ENCODE measurements at places on chromosomes 4 and X.

GRCh38 chr4:86043755-86044592, 315.9 kb downstream of the MAPK10 start:
- DNase-seq = no peak
- no peaks in the 10 kb centered on the region for H3K27me3 ChIP-seq
- no peak overlapping the region for H3K27ac ChIP-seq
- no peak overlapping the region for H3K4me3 ChIP-seq

DNA sequence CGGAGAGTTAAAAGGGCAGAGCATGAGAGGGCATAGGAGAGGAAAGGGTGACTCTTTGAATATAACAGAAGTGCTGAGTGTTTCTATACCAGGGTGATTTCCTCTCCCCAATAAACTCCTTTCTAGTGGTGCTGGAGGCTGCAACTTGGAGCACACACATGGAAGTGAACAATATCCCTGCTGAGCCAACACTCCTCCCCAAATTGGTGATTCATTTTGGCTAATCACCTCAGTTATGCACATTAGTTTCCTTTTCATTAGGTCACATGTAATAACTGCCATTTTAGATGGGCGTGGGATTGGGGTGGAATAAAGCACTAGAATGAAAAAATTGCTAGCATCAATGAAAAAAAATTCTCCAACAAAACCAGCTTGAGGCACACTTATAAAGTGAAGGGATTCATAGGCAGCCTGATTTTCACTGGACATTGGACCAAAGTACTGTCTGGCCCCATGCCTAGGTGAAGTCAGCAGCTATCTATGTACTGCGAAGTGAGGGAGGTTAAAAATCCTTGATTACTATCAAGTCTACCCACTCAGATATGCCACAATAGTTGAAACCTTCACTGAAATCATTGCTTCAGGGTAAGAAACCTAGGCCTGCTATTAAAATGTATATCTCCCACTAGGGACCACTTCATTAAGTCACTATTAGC, 174.0 kb downstream of the GLUD2 start:
- no peak overlapping the region for H3K27ac ChIP-seq
- H3K36me3 ChIP-seq = no peaks in the 10 kb centered on the region
- H3K4me3 ChIP-seq = no peak overlapping the region

GRCh38 chr4:8726344-8726851, 133.8 kb downstream of the CPZ start:
- H3K27ac ChIP-seq = no peak overlapping the region
- H3K4me1 ChIP-seq = no peaks in the 10 kb centered on the region
- H3K4me3 ChIP-seq = no peak overlapping the region

DNA sequence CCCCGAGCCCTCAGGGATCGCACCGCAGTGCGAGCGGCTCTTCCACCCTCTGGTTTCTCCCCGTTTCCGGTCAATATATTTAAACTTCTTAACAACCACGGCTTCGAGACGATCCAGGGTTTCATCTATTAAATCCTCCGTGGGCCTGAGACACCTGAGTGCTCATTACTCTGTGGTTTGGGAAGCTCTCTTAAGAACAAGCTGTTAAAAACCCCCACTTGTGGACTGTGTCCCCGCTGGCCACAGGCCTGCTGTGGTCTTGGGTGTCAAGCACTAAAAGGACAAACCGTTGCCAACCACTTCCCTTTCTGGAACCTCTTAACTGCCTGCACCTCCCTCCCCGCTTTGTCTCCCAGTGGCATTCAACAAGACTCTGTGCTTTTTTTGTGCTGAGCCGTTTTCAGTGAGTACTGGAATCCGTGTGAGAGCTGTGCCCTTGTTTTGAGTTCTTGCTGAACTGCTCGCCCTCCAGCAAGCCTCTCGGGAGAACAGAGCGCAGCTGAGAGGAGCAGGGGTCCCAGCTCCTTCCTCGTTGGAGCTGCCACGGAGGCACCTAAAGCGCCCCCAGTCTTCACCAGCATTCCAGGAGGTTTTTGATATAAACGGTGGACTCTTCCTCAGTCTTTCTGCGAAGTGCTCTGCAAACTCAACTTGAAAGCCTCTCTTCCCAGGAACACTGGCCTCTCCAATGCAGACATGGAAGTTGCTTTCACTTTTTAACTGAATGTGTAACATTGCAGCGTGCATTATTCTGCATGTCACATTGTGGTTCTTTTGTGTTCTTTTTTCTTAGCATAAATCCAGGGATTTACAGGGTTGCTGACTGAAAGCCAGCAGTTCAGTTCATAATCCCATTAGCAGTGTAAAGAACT, 691 bp upstream of the IGFBP7 start:
- DNase-seq = peak; percentile 63
- H3K4me1 ChIP-seq = peaks cover 29% of the 10 kb centered on the region
- H3K4me3 ChIP-seq = peak overlapping the region; percentile 57

- H3K36me3 ChIP-seq = no peaks in the 10 kb centered on the region
- no peaks in the 10 kb centered on the region for H3K27me3 ChIP-seq
- H3K4me1 ChIP-seq = peaks cover under 1% of the 10 kb centered on the region
- H3K4me3 ChIP-seq = no peak overlapping the region
- DNase-seq = no peak
Measured at GRCh38 chr4:98935633-98936032, 6.7 kb upstream of the EIF4E start.

DNA sequence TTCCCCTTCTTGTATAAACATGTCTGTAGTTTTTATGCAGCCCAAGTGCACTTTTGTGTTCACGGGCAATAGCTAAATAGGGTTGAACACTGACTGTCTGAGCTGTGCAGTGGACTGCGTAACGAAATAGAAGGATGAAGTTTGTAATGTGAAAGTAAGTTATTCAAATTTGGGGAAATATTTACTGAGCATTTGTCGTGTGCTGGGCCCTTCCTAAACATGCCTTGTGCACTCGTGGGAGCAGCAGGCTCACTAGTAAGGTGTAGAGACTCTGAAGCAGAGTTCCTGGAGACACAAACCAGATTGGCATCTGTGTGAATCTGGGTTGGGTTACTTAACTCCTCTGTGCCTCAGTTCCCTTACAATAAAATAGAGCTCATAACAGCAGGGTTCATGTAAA, 51.7 kb upstream of the C1QTNF7 start:
- no peaks in the 10 kb centered on the region for H3K36me3 ChIP-seq
- peaks cover 27% of the 10 kb centered on the region for H3K4me1 ChIP-seq
- DNase-seq = no peak
- peak overlapping the region; percentile 68 for H3K27ac ChIP-seq
- H3K27me3 ChIP-seq = no peaks in the 10 kb centered on the region
- H3K4me3 ChIP-seq = no peak overlapping the region

GRCh38 chr4:151099976-151100417, 569 bp downstream of the RPS3A start:
- H3K36me3 ChIP-seq = no peaks in the 10 kb centered on the region
- H3K4me1 ChIP-seq = peaks cover 16% of the 10 kb centered on the region
- H3K27me3 ChIP-seq = no peaks in the 10 kb centered on the region
- H3K4me3 ChIP-seq = peak overlapping the region; percentile 79

- DNase-seq = no peak
- no peaks in the 10 kb centered on the region for H3K36me3 ChIP-seq
- H3K27ac ChIP-seq = no peak overlapping the region
- H3K27me3 ChIP-seq = peaks cover 13% of the 10 kb centered on the region
- H3K4me1 ChIP-seq = peaks cover 13% of the 10 kb centered on the region
- no peak overlapping the region for H3K4me3 ChIP-seq
Measured at GRCh38 chr4:14862891-14863290, 139.4 kb upstream of the CPEB2 start.

DNA sequence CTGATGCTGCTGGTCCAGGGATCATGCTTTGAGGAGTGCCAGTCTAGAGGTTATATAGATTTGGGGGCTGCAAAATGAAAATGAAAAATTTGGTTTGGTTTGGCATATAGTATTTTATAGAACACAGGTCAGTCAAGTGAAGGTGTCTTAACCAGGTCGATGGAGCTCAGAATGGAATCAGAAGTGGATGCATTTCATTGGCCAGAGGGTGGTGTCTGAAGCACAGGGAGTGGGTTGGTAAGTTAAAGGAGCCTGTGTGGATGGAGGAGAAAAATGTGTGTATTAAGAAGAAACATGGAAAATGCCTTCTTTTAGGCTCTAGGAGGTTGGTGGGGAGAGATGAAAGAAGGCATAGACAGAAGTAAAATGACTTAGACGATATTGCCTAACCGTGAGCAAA, 8.6 kb downstream of the GALNT7 start:
- no peaks in the 10 kb centered on the region for H3K36me3 ChIP-seq
- H3K4me3 ChIP-seq = no peak overlapping the region
- H3K27ac ChIP-seq = no peak overlapping the region
- H3K4me1 ChIP-seq = peaks cover 39% of the 10 kb centered on the region
- no peaks in the 10 kb centered on the region for H3K27me3 ChIP-seq

DNA sequence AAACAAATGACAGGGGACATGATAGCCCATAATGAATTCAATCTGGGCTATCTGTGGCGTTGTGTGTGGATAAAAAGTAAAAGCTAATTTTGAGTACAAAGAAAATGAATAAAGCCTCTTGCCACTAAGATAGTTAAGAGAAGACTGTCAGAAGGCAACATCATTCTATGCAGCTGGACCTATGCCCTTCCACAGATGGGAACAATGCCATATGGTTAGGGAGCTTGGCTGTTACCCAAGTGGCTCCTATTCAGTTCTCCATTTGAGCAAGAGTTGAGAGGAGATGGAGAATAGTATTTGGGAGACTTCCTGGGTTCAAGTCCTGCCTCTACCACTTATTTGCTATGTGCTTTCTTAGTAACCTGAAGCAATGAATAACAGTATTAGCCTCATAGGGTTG, 107.7 kb downstream of the ANXA3 start:
- no peaks in the 10 kb centered on the region for H3K36me3 ChIP-seq
- no peak for DNase-seq
- peaks cover 87% of the 10 kb centered on the region for H3K4me1 ChIP-seq

GRCh38 chrX:15472531-15472930, 20.6 kb downstream of the PIR start:
- H3K4me3 ChIP-seq = no peak overlapping the region
- no peaks in the 10 kb centered on the region for H3K4me1 ChIP-seq
- no peak for DNase-seq
- no peaks in the 10 kb centered on the region for H3K36me3 ChIP-seq

DNA sequence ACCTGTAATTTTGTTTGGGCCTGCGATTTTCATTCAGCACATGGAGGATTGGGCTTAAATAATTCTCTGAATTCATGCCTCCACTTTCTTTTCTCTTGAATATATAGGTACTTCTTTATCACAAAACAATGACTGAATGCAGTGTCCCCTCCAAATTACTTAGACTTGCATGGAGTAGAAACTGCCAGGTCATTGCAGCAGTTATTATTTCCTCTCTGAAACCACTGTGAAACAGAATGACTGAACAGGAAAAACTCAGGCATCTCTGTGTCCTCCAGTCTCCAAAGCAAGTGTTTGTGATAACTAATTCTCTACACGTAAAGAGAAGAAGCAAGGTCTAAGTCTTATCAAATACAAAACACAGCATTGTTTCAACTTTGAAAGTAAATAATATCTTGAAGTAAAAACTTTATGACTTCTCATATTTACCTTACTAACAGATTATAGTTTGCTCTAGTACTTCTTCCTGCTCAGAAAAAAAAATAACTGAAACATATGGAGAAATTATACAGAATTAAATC, 144.5 kb upstream of the DIAPH2 start:
- no peaks in the 10 kb centered on the region for H3K36me3 ChIP-seq
- no peaks in the 10 kb centered on the region for H3K27me3 ChIP-seq
- no peak for DNase-seq
- H3K4me1 ChIP-seq = no peaks in the 10 kb centered on the region

GRCh38 chr4:184462724-184463123, 11.6 kb downstream of the IRF2 start:
- H3K36me3 ChIP-seq = no peaks in the 10 kb centered on the region
- H3K4me3 ChIP-seq = no peak overlapping the region
- no peak for DNase-seq
- no peaks in the 10 kb centered on the region for H3K27me3 ChIP-seq
- no peak overlapping the region for H3K27ac ChIP-seq

- H3K36me3 ChIP-seq = no peaks in the 10 kb centered on the region
- no peak overlapping the region for H3K27ac ChIP-seq
- H3K4me1 ChIP-seq = peaks cover 28% of the 10 kb centered on the region
- H3K4me3 ChIP-seq = peak overlapping the region; percentile 21
Measured at GRCh38 chrX:46574774-46575381, 1.3 kb downstream of the CHST7 start.

- no peak overlapping the region for H3K4me3 ChIP-seq
- peaks cover 63% of the 10 kb centered on the region for H3K27me3 ChIP-seq
- H3K36me3 ChIP-seq = no peaks in the 10 kb centered on the region
- no peaks in the 10 kb centered on the region for H3K4me1 ChIP-seq
- DNase-seq = no peak
Measured at GRCh38 chr4:6542951-6543350, 32.0 kb upstream of the MAN2B2 start.

DNA sequence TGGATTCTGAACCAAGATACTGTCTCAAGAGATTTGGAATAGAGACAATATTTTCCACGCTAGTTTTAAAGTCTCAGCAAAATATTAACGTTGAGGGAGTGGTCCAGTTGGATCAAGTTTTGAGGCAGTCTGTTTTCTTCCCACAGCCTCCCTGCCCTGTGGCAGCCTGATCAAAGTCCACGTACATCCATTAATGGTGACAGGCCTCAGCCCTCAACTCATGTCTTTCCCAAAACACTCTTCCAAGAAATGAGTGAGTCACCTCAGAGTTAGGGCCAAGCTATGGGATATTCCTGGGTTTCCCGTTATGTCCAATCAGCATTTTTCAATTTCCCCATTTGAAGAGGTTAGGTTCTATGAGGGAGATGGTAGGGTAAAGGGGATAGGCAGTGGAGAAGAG, 28.5 kb downstream of the EGFL6 start:
- DNase-seq = peak; percentile 20
- H3K27me3 ChIP-seq = peaks cover 9% of the 10 kb centered on the region
- H3K4me1 ChIP-seq = no peaks in the 10 kb centered on the region
- H3K4me3 ChIP-seq = no peak overlapping the region
- no peak overlapping the region for H3K27ac ChIP-seq

- DNase-seq = no peak
- no peaks in the 10 kb centered on the region for H3K27me3 ChIP-seq
- H3K27ac ChIP-seq = no peak overlapping the region
- no peaks in the 10 kb centered on the region for H3K4me1 ChIP-seq
- no peak overlapping the region for H3K4me3 ChIP-seq
Measured at GRCh38 chr4:11313157-11313943, 115.3 kb downstream of the HS3ST1 start.

Data from left lung (tissue), 14 donors.